ENCODE measurements at places on chromosomes 5 and 9.

GRCh38 chr9:134919303-134919702 lies 1.6 kb upstream of the FCN1 start:
- DNase-seq: no peak

- DNase-seq: no peak
Measured at GRCh38 chr9:110440172-110440571, 102.5 kb upstream of the TXNDC8 start.

- no peak for DNase-seq
Measured at GRCh38 chr9:96522366-96522765, 72.4 kb downstream of the HABP4 start.

DNA sequence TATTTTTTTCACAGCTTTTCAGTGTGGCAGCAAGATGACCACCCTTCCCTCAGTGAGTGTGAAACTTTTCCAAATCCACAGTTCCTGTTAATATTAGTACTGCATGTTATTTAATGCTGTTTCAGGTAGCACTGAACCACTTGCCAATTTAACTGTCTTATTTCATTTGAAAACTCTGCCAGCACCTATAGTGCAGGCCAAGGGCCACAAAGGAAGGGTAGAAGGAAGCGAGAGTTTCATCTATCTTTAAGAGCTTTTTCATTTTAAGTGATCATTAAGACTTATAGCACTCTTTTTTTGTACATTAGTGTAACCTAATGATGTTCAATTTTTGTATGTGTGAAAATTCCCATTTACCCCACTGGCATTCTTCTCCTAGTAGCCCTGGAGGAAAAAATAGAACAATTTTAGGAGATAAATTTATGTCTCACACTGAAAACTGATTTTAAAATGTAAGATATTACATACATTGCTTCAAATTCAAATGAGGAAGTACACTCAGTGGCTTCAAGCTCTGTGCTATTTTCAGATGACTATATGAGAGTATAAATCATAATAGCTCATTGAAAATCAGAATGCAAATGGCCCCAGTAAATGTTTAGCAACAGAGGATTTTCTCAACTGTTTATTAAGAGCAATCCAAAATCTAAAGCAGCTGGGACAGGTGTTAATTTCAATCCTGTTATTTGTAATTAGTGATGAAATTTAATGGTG lies 820.5 kb downstream of the PTPRD start:
- DNase-seq: no peak

- DNase-seq: no peak
Measured at GRCh38 chr9:72441848-72442607, 77.0 kb upstream of the ZFAND5 start.

- no peak for DNase-seq
Measured at GRCh38 chr5:179438461-179438860, 93.2 kb upstream of the ADAMTS2 start.

GRCh38 chr5:150224483-150225027 lies 34.7 kb downstream of the SLC6A7 start:
- DNase-seq: no peak

DNA sequence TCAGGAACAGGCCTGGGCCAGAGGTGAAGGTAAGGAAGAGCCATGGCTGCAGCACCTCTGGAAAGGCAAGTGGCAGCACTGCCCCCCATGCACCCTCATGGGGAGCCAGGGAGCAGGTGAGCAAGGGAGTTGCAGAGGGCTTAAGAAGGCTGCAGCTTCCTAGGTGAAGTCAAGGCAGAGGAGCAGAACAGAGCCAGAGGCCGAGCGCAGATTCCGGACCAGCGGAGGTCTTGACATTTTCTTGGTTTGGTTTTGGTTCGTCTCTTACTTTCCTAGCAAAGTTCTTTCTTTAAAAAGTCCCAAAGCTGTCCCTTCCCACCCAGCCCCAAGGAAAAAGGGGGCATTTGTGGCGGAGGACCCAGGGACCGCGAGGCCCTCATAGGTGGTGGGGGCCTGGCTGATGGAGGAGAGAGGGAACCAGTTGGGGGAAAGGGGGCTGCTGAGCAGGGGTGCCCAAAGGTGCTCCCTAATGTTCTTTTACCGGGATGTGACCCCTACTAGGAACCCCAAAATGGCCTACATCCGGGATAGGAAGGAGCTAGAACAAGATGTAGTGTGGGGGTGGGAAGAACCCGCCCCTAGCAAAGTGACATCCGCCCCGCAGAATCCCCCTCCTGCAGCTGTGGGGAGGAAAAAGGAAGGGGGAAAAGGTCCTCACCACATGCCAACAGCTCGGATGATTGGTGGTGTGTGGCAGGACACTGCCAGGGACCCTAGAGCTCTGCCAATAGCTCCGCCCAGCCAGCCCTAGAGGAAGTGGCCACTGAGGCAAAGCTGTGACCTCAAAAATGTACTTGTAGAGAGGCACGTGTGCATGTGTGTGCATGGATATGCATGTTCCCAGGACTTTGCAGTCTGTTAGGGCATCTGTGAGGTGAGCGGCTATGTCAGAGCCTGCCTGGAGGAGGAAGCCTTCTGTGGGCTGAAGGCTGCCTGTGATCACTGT lies 914 bp upstream of the CD72 start:
- no peak for DNase-seq

DNA sequence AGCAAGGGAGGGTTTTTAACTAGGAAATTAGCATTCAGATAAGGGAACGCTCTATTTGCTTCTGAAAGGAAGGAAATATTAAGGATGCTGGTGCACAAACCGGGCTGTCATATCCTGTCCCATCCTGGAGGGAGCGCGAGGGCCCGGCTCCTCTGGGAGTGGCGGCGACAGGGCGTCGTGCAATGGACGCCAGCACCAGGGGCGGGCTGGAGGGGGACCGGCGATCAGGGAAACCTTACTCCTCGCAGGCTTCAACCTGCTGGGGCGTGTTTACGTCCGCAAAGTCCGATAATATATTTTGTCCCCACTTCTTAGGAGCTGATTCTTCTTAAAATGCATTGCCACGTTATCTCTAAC lies 197.1 kb upstream of the TBCA start:
- no peak for DNase-seq

- no peak for DNase-seq
Measured at GRCh38 chr5:134070725-134071613, 43.5 kb upstream of the TCF7 start.

DNA sequence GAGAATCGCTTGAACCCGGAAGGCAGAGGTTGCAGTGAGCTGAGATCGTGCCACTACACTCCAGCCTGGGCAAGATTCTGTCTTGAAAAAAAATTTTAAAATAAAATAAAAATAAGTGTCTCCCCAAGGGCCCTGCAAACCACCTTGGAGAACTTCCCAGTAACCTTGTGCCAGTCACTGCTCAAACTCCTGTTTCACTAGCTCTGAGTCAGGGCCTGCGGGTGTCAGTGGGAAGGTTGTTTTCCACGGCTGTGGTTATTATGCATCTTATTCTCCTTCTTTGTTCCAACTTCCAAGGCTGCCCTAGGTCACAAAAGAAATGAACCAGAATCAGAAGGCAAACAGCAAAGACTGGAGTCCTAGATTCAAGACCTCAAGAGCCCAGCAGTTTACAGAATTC lies 246.7 kb downstream of the ADAMTSL1 start:
- DNase-seq: no peak

GRCh38 chr9:110767559-110768063 lies 99.0 kb downstream of the MUSK start:
- no peak for DNase-seq

GRCh38 chr5:145111420-145111819 lies 723.7 kb downstream of the PRELID2 start:
- DNase-seq: no peak

DNA sequence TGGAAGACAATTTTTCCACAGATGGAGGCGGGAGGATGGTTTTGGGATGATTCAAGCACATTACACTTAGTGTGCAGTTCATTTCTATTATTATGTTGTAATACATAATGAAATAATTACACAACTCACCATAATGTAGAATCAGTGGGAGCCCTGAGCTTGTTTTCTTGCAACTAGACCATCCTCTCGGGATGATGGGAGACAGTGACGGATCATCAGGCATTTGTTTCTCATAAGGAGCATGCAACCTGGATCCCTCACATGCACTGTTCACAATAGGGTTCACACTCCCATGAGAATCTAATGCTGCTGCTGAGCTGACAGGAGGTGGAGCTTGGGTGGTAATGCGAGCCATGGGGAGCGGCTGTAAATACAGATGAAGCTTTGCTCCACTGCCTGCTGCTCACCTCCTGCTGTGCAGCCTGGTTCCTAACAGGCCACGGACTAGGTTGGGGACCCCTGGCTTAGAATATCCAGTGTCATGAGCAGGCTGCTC lies 1.6 kb downstream of the STKLD1 start:
- DNase-seq: no peak

- no peak for DNase-seq
Measured at GRCh38 chr9:107530679-107531078, 41.1 kb upstream of the KLF4 start.

GRCh38 chr9:35831040-35831439 lies 2.0 kb downstream of the TMEM8B start:
- DNase-seq: no peak

DNA sequence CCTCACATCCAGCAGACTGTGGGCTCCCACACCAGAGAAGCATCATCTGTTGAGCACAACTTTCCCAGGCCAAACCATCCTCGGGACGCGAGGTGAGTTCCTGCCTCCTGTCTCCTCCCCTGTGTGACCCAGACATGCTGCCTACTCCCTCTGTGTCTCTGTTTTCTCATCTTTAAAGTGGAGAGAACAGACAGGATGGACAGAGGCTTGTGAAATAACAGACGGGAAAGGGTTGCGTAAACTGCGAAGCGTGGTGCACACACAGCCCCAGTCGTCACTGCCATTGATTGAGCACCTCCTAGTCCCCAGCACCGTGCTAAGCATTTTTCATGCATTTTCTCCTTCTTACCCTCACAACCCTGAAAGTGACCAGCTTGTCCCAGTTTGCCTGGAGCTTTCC lies 52.1 kb upstream of the LMX1B start:
- no peak for DNase-seq

DNA sequence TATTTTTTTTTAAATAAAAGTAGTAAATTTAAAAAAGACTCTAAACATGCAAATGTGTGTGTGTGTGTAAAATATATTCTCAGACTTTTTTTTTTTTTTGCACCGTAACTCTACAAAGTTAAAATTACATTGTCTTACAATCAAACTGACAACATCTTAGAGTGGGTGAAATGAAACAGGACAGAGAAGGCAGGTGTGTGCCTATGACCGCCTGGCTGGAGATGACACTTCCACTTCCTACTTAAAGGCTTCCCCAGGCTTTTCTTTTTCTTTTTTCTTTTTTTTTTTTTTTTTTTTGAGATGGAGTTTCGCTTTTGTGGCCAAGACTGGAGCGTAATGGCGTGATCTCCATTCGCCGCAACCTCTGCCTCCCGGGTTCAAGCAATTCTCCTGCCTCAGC lies 2.7 kb upstream of the AK1 start:
- no peak for DNase-seq

DNA sequence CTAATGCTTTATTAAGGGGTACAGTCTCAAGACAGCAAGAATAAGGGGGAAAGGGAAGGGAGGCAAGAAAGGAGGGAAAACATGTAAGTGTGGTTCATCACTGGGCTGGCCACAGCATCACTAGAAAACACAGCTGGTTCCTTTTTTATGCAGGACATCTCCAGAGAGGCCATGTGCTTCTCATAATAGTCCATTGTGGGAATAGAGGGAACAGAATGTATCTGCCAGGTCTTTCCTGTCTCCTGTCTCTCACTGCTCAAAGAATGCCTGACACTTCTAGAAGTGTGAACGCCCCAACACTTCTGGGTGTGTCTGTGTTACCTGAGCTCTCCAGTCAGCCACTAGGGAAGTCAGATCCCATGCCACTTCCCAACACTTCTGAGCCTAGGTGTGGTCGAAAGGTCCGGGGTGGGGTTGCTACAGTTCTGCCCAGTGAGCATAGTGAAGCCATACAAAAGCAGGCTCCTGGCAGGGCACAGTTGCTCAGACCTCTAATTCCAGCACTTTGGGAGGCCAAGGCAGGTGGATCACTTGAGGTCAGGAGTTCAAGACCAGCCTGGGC lies 255.6 kb upstream of the SLC30A5 start:
- DNase-seq: no peak

DNA sequence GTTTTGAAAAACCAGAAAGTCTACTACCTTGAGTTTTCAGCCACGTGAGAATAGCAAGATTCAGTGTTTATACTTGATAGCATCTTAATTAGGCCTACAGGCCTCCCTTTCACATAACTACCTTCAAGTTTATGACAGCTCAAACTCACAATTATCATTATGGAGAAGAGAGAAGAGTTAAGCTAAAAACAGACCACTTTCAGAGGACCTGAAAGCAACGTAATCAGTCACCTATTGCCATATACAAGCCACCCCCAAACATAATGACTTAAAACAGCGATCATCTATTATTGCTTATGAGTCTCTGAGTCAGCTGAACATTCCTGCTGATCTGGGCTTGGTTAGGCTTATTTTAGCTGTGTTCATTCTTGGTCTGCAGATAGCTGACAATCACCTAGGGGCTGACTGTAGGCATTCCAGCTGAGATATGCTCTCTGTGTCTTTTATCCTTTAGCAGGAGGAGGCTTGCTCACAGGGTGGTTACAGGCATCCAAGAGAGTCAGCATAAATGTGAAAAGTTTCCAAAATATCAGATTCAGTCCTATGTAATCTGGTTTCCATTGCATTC lies 130.9 kb downstream of the COX7C start:
- DNase-seq: no peak

GRCh38 chr5:129001841-129002526 lies 36.7 kb downstream of the SLC27A6 start:
- DNase-seq: no peak

- peak; percentile 73 for DNase-seq
Measured at GRCh38 chr5:175750511-175750931, 92.7 kb downstream of the HRH2 start.

GRCh38 chr5:73797132-73797510 lies 171.1 kb downstream of the ARHGEF28 start:
- no peak for DNase-seq

DNA sequence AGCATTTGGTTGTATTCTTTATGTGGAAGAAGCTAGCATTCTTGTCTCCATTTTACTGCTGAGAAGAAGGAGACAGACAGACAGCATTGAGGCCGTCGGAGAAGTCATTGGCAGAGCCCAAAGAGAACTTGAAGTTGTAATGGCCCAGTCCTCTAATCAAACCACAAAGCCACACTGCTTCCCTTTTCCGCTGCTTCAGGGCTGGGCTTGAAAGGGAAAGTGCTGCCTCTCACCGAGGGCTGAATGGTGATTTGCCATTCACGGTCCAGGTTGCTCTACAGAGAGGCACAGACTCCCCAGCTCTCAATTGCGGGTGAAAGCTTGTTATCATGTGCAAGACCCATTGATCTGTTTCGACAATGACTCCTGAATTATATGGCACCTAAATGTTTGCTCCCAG lies 25.6 kb upstream of the POU4F3 start:
- DNase-seq: no peak

GRCh38 chr9:98374385-98375051 lies 119.1 kb upstream of the TBC1D2 start:
- DNase-seq: no peak

DNA sequence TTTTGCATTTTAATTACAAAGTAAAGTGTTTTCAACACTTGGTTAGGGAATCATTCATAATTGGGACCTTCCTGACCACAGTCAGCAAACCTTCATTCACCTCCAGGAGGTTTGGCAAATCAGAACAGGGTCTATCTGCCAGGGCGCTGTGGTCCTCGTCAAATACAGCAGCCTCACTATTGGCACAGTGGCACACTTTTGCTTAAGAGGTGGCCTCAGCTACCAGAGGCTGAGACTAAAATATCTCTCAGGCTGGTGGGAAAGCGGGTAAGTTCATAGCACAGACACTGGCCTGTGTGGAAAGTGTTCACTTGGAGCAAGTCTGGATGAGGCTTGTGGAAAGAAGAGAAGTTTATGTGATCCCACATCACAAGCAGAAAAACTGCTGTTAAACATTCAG lies 268.6 kb upstream of the DAPK1 start:
- DNase-seq: no peak

Data from NCI-H1417 (cell line).